CMK (cell line): ENCODE measurements at places on chromosomes 2 and 18.

DNA sequence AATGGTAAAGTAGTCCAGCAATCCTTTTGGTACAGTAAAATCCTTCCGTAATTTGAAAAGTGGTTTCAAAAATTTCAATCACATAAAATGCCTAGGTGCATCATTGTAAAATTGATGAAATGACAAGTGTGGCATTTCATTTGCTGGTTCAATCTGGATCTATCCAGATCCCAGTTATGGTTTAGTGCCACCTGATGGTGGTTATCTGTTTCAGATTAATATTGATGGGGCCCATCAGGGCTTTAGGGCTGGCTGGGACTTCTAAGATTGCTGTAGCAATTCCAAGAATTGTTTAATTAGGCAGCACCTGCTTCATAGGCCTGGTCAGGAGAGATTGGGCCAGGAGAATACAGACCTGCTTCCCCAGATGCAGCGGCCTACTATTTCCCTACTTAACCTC, 55.5 kb upstream of the PIK3C3 start:
- DNase-seq: no peak

DNA sequence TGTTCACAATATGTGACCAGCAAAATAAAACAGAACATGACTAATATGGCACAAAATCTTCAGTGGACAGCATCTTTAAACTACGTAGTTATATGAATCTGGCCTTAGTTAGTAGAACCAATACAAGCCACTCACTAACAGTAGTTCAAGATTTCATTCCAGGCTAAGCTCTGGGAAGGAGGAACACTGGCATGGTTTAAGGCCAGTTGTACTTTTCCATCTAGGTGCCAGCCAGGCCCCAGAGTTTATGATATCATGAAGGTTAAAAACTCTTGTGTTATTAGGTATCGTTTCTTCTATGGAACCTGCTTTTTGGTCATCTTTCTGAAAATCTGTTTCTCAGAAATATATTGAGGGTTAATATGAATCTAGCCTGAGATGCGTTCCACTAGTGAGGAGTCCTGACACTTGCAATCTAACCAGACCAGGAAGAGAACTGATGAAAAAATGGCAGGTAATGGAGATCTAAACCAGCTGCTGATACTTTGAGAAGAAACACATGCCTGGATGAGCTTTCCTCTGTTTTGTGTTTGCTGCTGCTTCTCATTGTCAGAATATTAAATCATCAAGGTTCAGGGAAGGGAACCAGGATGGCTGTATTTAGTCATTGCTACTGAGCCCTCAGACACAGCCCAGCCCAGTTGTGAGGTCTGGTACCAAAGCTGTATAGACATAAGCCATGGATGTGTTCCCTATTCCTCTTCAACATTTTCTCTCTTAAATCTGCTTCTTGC, 182.8 kb upstream of the SETBP1 start:
- DNase-seq: no peak

GRCh38 chr2:196077821-196078220, 9.2 kb upstream of the DNAH7 start:
- no peak for DNase-seq

DNA sequence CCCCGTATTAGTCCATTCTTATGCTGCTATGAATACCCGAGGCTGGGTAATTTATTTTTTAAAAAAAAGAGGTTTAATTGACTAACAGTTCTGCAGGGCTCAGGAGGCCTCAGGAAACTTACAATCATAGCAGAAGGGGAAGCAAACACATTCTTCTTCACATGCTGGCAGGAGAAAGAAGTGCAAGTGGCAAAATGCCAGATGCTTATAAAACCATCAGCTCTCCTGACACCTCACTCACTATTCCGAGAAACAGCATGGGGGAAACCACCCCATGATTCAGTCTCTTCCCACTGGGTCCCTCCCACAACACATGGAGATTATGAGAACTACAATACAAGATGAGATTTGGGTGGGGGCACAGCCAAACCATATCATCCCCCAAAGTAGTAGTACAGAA, 2148.5 kb upstream of the PIK3C3 start:
- DNase-seq: no peak

DNA sequence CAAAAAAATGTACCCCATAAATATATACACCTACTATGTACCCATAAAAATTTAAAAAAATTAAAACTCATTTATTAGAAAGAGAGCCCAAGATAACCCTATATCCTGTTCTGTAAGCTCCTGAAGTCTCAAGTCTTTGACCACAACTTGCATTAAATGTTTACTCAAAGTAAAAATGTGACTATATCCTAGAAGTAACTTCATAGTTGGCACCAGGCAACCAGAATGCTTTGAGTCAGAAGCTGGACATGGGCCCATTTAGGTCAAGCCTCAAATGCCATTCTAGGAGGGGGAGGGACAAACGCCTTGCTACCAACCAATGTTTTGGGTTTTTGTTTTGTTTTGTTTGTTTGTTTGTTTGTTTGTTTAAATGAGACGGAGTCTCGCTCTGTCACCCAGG, 9.3 kb upstream of the TBC1D8 start:
- DNase-seq: no peak

GRCh38 chr2:132641819-132642218, 28.2 kb downstream of the LYPD1 start:
- DNase-seq: no peak
